ENCODE measurements at places on chromosomes 3 and 15.

GRCh38 chr3:65850261-65850660 lies 188.5 kb downstream of the MAGI1 start:
- DNase-seq, result no peak

GRCh38 chr15:31228011-31228484 lies 98.6 kb upstream of the KLF13 start:
- no peak for DNase-seq

GRCh38 chr15:94061041-94061440 lies 170.3 kb upstream of the MCTP2 start:
- no peak for DNase-seq

DNA sequence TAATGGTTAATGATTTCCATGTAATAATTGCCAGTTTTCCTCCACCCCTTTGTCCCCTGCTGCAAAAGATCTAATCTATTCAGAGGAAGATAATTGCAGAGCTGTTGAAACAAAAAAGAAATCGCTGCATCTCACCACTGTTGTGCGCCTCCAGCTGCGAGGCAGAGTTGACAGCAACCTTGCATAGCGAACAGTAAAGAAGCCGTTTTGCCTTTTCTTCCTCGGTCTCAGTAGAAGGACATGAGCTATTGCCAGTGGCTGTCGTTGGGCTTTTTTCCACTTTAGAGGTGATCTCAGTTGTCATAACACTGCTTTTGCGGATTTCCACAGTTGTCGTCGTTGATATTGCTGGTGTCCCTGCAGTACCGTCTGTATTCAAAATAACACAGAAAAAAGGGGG lies 314.2 kb downstream of the ZNF385D start:
- DNase-seq, result no peak

- DNase-seq, result no peak
Measured at GRCh38 chr3:11304175-11304574, 32.0 kb downstream of the ATG7 start.

GRCh38 chr3:142976621-142977398 lies 13.3 kb upstream of the PAQR9 start:
- no peak for DNase-seq

- no peak for DNase-seq
Measured at GRCh38 chr3:86047161-86047560, 943.8 kb downstream of the VGLL3 start.

DNA sequence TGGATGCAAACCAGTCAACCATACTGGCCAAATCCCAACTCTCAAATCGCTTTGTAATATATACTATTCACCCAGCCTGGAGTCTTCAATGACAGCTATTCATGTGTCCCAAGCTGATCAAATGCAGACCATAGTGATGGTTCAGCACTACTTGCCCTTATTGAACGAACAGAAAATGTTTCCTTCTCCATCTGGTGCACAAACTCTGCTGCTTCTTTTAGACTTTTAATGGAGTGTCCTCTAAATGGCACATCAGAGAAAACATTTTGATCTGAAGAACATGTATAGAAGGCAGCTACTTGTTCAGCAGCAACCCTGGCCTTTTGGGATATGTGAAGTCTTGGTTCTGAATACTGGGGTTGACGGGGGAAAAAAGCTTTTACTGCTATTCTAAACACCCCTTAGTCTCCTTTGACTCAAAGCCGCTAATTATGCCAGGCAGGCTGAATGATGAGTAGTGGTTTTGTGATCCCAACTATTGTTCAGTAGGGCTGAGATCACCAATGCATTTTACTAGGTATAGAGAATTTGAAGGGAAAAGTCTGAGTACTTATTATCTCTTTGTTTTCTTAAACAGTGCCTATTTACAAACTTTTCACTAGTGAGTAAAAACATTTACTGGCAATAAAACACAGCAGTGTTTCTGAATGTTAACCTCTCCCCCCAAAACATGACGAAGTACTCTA lies 781.2 kb downstream of the ROBO1 start:
- no peak for DNase-seq

DNA sequence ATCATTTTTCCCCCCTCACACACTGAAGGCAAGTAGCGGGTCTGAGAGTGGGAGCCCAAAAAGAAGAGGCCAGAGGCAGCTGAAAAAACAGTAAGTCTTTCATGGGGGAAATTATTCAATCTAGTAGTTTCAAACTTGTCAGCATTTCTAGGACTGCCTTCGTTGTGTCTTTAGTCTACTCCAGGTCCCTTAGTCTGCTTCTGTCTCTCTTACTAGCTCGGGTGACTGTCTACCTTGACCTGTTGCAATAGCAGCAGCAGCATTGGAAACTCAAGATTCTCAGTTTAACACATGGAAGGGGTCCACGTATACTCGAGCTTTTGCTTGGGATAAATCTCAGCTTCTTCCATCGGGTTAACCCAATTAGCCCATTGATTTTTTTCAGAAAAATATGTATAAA lies 28.9 kb downstream of the CHD2 start:
- DNase-seq, result no peak

DNA sequence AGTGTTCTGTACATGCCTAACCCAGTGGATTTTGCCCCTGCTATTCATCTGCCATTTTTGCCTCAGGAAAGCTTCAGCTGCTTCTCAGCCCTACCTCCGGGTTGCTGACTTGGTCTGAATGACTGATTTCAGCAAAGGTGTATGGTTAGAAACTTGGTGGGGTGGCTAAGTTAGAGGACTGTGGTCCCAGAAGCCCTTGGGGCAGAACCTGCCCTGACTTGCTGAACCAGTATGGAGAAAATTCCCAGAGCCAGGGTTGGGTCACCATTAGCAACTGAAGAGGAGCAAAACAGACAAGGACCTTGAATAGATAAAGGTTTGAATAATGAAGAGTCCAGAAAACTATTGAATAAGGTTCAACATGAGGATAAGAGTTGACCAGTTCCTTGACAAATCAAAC lies 6.1 kb upstream of the WWTR1 start:
- no peak for DNase-seq

DNA sequence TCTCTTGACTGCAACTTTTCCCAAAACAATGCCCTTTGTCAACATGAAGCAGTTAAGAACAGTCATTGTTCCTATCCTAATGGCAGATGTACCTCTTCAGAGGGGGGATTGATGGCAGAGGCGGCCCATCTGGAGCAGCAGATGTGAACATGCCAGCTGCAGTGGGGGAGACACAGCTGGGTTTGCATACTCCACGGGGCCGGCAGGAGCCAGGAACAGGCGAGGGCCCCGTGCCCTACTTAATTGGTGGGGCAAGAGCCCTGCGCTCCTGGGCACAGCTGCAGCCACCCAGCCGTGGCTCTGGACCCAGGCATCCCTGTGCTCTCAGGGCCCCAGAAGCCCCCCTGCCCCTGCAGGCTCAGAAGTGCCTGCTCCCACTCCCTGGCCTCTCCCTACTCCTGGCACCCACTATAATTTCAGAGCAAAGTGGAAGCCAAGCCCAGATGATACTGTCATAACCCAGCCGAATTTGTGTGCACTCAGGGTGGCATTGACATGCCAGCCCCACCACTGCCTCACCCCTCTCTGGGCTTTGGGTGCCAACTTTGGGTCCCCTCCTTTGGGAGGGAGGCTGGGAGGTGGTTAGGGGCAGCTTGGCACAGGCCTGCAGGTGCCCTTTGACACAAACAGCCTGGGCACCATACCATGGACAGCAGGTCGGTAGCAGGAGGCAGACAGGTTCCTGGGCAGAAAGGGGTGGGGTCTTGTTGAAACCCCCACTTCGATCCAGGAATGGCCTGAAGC lies 34.6 kb downstream of the ROPN1B start:
- no peak for DNase-seq

DNA sequence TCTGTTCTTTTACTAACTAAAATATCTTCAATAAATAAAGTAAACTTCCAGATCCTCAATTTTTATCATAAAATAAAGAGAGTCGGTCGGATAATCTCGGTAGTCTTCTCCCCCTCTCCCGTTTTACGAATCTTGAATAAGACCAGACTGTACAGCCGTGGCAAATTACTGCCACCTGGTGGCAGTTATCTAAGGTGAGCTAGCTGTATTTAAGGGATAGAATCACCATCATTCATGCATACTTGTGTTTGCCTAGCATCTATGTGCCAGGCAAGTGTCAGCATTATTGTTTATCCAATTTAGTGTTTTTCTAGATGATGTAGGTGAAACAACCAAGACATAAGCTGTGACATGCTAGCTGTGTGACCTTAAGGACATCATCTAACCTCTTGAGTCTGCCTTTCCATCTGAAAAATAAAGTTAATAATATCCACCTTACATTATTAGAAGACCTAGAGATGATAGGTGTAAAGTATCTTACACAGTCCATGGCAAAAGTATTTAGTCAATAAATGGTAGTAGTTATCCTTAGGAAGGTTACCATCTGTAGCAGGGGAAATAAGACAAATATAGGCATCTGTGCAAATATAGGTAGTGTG lies 21.3 kb downstream of the DUT start:
- DNase-seq, result no peak

- DNase-seq, result no peak
Measured at GRCh38 chr3:112345681-112346080, 12.7 kb downstream of the CD200 start.

GRCh38 chr3:119829420-119829819 lies 47.5 kb downstream of the NR1I2 start:
- no peak for DNase-seq

DNA sequence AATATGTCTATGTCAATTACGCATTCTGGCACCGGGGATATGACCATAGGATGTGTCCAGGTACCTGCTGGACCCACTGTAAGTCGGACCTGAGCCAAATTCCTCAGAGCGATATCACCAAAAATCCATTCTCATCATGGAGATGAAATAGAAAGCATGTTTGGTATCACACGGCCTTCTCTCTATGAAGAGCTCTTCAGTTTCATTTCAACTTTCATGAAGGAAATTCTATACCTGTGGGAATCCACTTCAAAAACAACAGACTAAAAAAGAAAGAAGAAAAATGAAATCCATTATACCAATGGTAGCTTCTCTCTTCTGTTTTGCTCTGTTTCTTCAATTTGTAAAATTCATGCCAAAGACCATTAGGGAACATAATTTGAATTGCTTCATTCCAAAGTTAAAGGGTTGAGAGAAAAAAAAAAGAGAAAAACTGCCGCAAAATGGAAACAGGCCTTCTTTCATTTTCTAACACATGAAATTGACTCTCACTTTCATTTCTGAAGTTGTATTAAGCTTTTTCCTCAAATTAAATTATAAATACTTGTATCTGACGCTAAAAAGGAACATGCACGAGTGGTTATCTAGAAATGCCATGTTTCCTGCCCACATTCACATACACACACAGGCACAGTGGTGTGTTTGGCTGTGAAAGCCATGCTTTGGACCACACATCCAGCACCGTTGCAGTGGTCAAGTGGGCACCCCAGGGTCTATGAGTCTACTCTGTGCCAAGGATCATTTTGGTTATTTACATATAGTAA lies 46.9 kb upstream of the DIPK2A start:
- no peak for DNase-seq

GRCh38 chr3:140974900-140975299 lies 33.3 kb downstream of the SLC25A36 start:
- DNase-seq, result no peak

GRCh38 chr15:59436774-59437141 lies 1.2 kb upstream of the FAM81A start:
- no peak for DNase-seq

DNA sequence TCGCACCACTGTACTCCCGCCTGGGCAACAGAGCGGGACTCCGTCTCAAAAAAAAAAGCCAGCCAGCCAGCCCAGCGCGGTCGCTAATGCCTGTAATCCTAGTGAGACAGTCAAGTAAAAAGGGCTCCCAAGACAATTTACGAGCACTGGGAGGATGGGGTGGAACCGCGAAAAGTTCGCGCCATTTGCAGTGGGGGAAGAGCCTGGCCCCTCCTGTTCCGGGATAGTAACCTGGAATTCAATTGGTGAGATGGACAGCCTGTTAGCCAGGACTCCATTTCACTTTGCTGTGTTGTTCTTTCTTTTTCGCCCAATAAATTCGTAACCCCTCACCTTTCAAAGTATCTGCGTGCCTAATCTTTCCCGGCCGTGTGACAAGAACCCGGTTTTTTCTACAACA lies 19.5 kb downstream of the SLC4A7 start:
- no peak for DNase-seq

- DNase-seq, result no peak
Measured at GRCh38 chr3:140188285-140188684, 253.3 kb downstream of the CLSTN2 start.

GRCh38 chr15:62625429-62626033 lies 417.0 kb upstream of the TPM1 start:
- DNase-seq, result no peak

- DNase-seq, result no peak
Measured at GRCh38 chr3:64890006-64890405, 202.2 kb upstream of the ADAMTS9 start.

DNA sequence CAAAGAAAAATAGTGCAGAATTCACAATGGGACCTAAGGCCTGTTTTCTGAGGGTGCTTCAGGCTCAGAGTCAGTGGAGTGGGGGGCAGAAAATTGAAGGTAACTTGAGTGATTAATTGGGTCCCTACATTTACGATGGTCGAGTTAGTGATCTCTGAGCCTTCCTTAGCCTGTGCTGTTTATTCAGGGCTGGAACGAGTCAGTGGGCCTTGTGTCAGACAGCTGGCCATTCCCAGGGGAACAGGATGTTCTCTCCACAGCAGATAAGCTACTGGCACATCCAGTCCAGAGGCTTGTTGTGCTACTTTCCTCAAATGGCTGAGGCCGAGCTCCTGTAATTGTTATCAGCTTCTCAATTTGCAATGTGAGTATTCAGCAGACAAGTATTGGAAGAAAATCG lies 29.2 kb upstream of the CNTN3 start:
- no peak for DNase-seq

DNA sequence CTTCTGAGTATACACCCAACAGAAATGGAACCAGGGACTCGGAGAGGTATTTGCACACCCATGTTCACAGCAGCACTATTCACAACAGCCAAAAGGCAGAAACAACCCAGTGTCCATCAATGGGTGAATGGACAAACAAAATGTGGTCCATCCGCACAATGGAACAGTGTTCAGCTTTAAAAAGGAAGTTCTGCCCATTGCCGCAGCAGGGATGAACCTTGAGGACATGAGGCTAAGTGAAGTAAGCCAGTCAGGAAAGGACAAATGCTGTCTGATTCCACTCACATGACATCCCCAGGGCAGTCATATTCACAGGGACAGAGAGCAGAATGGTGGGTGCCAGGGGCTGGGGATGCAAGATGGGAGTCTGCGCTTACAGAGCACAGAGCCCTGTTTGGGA lies 7.5 kb downstream of the IQSEC1 start:
- DNase-seq, result no peak

DNA sequence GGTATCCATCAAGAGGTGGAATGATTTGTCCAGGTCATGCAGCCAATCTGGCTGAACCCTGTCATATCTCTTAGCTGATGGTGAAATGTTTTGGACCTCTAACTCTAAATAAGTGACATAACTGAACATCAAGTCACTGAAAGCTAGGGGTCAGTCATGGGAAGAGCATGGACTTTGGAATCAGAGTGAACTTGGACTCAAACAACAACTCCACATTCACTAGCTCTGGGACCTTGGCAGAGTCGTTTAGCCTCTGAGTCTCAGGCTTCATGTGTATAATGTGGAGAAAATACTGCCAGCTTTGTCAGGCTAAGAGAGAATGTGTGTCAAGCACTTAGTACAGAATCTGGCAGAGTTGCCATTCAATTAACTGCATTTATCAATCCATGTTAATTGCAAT lies 557.8 kb upstream of the CFAP20DC start:
- DNase-seq, result no peak
